Mesothelial cell of epicardium (in vitro differentiated cells): ENCODE measurements at places on chromosomes 6 and 20. TPM values are rescaled to one million over a fixed set of nuclear protein-coding genes. Genes with fewer than 3 reads are reported as not detected.

PTP4A1 gene
- 47.0 to 51.5 TPM (median 51.1 TPM) in 3 replicates for total RNA-seq

MARCKS gene
- 174 to 179 TPM (median 174 TPM) in 3 replicates for total RNA-seq

GRCh38 chr6:42295181-42295580 is 77.5 kb upstream of the MRPS10 start:
- H3K27me3 ChIP-seq, result no peaks in the 10 kb centered on the region
- no peak overlapping the region for H3K4me3 ChIP-seq
- H3K4me1 ChIP-seq, result no peaks in the 10 kb centered on the region
- peaks cover 35% of the 10 kb centered on the region for H3K36me3 ChIP-seq
- no peak overlapping the region for H3K27ac ChIP-seq
- no peak for DNase-seq

- no peak overlapping the region for H3K27ac ChIP-seq
- no peak for DNase-seq
- H3K4me1 ChIP-seq, result no peaks in the 10 kb centered on the region
These were observed 135.7 kb downstream of the ALDH8A1 start for GRCh38 chr6:134814076-134814695.

DNA sequence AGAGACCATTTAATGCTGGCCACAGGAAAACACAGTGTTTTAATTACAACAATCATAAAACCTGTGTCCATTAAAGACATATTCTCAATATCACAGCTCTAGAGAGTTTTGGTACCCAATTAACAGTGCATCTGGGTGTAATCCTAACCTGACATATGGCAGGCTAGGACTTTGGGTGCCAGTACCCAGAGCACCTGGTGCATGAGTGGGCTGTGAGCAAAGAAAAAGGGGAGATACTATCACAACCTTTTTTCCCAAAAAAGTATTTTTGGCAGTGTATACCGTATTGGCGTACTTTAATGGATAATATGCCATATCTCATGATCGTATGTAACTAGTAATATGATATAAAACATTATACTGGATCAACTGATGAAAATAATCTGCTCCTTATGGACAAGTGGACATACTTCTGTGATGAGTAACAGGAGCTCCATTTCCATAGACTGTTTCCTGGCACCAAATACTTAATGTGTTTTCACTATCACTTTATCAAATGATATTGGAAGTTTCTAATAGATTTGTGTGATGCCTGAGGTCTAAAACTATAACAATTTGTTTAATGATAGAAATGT is 91.7 kb downstream of the COL19A1 start:
- H3K36me3 ChIP-seq, result no peaks in the 10 kb centered on the region
- peaks cover 3% of the 10 kb centered on the region for H3K4me1 ChIP-seq
- DNase-seq, result no peak
- H3K27ac ChIP-seq, result no peak overlapping the region
- H3K27me3 ChIP-seq, result no peaks in the 10 kb centered on the region
- H3K4me3 ChIP-seq, result no peak overlapping the region

GRCh38 chr6:140043357-140043756 is 668.9 kb upstream of the CITED2 start:
- H3K27ac ChIP-seq, result no peak overlapping the region
- DNase-seq, result no peak
- H3K4me1 ChIP-seq, result peaks cover 31% of the 10 kb centered on the region
- no peak overlapping the region for H3K4me3 ChIP-seq

DNA sequence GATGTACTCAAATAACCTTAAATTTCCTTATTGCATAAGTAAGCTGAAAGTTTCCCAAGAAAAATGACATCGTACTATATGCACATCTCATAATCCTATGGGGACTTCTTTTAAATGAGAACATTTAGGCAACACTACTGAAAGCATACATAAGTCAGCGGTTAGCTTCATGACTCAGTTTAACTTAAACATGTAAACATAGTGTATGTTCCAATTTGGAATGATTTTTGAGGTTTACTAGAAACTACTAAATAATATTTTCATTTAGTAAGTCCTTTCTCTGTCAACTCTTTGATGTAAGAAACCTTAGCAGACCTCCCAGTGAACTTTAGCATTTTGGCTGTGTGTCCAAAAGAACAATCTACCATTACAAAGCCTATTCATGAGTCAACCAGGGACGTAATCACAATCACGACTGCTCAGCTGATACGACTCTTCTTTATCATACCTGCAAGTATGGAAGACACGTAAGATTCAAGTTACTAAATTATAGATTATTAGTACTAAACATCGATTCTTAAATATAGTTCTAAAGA is 19.3 kb downstream of the HIVEP2 start:
- no peak for DNase-seq
- H3K36me3 ChIP-seq, result no peaks in the 10 kb centered on the region
- no peak overlapping the region for H3K27ac ChIP-seq
- peak overlapping the region; percentile 74 for H3K4me3 ChIP-seq
- H3K27me3 ChIP-seq, result no peaks in the 10 kb centered on the region

GRCh38 chr20:36830791-36831691 is 44.9 kb upstream of the TLDC2 start:
- no peaks in the 10 kb centered on the region for H3K27me3 ChIP-seq
- H3K4me1 ChIP-seq, result peaks cover 12% of the 10 kb centered on the region
- no peak for DNase-seq
- peaks cover 18% of the 10 kb centered on the region for H3K36me3 ChIP-seq

DNA sequence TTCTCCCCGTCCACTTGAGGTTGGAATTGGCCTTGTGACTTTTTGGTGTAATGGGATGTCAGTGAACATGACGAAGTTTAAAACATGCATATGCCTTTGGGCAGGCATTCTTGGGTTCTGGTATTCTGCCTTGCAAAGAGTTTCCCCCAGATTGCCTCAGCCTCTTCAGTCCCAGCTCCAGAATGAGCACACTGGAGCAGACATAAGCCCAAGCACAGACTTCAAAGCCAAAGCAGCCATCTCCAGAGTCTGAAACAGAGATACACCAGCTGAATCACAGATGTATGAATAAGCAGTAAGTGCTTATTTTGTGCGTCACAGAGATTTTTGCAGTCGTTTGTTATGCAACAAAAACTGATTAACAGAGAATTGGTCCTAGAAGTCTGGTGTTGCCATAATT is 546.0 kb downstream of the FRK start:
- H3K4me1 ChIP-seq, result peaks cover 6% of the 10 kb centered on the region
- no peak overlapping the region for H3K4me3 ChIP-seq
- H3K27ac ChIP-seq, result no peak overlapping the region
- no peaks in the 10 kb centered on the region for H3K27me3 ChIP-seq
- no peak for DNase-seq

DNA sequence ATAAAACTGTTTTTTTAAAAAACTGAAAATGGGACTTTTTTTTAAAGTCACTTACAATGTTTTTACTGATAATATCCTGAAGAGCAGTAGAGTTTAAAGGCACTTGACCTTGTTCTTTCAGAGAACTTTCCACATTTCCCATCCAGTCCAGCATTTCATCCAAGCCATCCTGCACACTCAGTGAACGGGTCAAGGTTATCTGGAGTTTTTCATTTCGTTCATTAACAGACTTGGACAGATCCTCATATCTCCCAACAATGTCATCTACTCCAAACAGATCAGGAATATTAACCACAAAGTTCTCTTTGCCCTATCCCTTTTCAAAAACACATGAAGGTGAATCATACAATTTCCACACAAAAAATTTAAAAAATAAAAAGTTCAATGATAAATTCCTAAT is 69.1 kb downstream of the DST start:
- H3K27me3 ChIP-seq, result no peaks in the 10 kb centered on the region
- H3K4me3 ChIP-seq, result no peak overlapping the region
- peak overlapping the region; percentile 37 for H3K27ac ChIP-seq
- DNase-seq, result no peak
- H3K36me3 ChIP-seq, result peaks cover 14% of the 10 kb centered on the region
- peaks cover 19% of the 10 kb centered on the region for H3K4me1 ChIP-seq

DNA sequence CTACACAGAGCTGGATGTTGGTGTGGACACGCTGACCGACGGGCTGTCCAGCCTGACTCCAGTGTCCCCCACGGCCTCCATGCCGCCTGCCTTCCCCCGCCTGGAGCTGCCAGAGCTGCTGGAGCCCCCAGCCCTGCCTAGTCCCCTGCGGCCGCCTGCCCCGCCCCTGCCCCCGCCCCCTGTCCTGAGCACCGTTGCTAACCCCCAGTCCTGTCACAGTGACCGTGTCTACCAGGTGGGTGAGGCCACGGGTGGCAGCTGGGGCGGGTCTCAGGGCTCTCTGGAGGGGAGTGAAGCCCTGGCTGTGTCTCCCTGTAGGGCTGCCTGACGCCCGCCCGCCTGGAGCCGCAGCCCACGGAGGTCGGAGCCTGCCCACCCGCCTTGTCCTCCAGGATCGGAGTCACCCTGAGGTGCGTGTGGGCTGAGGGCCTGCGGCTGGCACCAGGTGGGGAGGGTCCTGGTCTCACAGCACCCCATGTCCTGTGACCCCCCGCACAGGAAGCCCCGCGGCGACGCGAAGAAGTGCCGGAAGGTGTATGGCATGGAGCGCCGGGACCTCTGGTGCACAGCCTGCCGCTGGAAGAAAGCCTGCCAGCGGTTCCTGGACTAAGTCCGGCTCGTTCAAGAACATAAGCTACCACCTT is 2.9 kb downstream of the SLC2A4RG start:
- H3K36me3 ChIP-seq, result peaks cover 2% of the 10 kb centered on the region
- H3K27ac ChIP-seq, result no peak overlapping the region
- H3K4me3 ChIP-seq, result no peak overlapping the region
- no peaks in the 10 kb centered on the region for H3K27me3 ChIP-seq
- H3K4me1 ChIP-seq, result no peaks in the 10 kb centered on the region

GRCh38 chr6:34717466-34717865 is 20.9 kb upstream of the ILRUN start:
- no peaks in the 10 kb centered on the region for H3K36me3 ChIP-seq
- peak overlapping the region; percentile 95 for H3K27ac ChIP-seq
- no peak overlapping the region for H3K4me3 ChIP-seq

DNA sequence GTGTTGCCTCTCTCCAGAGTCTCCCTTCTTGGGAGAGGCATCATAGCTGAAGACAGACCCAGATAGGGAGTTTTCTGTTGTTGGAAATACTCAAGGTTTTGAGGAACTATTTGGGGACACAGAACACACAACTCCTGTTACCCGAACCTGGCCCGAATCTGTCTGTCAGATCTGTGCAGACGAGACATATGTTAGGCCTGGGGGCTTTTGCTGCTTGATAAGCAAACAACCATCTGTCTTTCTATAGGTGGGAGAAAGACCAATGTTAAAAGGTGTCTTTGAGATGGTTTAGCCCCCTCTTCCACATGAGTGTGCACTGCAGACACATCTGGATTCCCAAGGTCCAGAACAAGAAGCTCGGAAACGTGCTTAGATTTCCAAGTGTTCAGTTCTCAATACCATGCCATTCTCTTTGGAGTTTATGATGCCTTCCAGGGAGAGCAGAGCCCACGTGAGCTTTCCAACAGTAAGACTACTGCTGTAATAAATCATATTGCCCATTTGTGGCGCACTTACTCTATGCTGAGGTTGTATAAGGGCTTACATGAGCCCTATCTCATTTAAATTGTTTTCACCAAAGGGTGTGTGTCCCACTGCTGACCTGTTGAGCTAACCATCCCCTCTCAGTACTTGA is 3.8 kb upstream of the STX16 start:
- peak; percentile 6 for DNase-seq
- peaks cover 12% of the 10 kb centered on the region for H3K4me1 ChIP-seq
- H3K36me3 ChIP-seq, result no peaks in the 10 kb centered on the region
- no peak overlapping the region for H3K27ac ChIP-seq

DNA sequence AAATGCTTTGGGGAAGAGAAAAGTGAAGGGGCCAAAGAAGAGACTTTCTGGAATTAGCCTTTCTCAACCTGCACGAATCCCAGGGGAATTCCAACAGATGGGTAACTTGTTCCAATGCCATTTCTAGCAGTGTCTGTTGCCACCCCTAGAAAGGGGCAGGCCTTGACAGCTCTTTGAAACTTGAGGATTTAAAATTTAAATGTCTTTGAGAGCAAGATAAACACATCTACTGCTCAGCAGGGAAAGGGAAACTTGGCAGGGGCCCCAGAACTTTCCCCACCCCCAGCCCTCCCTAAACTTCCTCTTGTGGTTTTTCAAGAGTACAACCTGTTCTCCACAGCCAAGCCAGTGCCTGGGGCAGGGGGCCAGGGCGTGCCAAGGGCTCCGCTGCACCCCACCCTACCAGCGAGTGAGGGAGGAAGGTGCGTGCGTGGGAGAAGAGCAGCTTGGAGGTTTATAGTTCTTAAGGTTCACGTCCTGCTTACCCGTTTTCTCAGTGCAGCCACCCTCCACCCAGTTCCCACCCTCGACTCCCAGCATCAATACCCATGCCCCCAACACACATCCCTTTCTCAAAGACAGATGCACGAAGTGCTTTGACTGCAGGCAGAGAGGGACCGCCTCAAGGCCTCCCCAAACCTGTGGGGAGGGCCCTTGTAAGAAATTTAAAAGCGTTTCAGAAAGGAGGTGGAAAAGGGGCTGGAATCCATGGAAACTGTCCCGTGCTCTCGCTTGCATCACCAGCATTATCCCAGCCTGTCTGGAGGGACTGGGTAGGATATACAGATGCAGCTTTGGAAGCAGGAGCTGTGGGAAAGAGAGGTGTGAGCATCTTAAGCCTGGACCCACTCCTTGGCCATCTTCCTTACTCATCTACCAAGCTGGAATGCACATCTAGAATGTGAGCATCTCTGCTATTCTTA is 4.5 kb upstream of the TAF8 start:
- H3K4me1 ChIP-seq, result peaks cover 44% of the 10 kb centered on the region
- H3K36me3 ChIP-seq, result no peaks in the 10 kb centered on the region
- peak; percentile 61 for DNase-seq
- no peaks in the 10 kb centered on the region for H3K27me3 ChIP-seq
- H3K27ac ChIP-seq, result peak overlapping the region; percentile 95

DNA sequence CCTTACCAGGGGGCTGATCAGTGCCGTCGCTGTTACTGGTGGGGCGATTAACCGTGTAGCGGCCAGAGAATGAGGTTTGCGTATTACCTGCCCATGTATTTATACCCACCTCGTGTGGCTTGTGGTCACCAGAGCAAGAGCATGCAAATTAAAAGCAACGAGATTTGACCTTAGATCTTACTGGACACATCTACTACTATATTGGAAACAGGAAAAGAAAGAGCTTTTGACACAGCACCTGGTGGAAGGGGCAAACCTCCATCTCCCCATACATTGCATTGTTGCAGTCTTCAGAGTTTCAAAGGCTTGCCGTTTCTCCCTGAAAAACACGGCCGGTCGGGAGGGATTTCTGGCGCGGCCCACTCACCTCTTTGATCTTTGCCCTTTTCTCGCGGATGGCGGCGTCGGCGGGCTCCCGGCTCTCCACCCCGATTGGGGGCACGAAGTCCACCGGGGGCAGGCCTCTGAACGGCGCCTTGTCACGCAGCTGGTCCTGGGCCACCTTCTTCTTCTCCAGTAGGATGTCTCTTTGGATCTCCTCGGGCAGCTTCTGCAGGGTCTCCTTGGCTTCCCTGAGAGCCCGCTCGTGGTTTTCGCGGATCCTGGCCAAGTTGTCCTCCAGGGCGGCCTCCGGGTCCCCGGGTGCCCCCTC is 1.3 kb downstream of the MAN1A1 start:
- H3K4me1 ChIP-seq, result peaks cover 58% of the 10 kb centered on the region
- DNase-seq, result peak; percentile 51
- peak overlapping the region; percentile 84 for H3K4me3 ChIP-seq
- H3K36me3 ChIP-seq, result peaks cover 8% of the 10 kb centered on the region

GRCh38 chr6:44128020-44128917 is 915 bp downstream of the TMEM63B start:
- DNase-seq, result no peak
- no peak overlapping the region for H3K27ac ChIP-seq
- H3K27me3 ChIP-seq, result no peaks in the 10 kb centered on the region
- H3K36me3 ChIP-seq, result no peaks in the 10 kb centered on the region
